ENCODE measurements at places on chromosomes 5 and 9.
A peak's percentile ranks its signal among the peaks of the same experiment; 100 is the strongest.

DNA sequence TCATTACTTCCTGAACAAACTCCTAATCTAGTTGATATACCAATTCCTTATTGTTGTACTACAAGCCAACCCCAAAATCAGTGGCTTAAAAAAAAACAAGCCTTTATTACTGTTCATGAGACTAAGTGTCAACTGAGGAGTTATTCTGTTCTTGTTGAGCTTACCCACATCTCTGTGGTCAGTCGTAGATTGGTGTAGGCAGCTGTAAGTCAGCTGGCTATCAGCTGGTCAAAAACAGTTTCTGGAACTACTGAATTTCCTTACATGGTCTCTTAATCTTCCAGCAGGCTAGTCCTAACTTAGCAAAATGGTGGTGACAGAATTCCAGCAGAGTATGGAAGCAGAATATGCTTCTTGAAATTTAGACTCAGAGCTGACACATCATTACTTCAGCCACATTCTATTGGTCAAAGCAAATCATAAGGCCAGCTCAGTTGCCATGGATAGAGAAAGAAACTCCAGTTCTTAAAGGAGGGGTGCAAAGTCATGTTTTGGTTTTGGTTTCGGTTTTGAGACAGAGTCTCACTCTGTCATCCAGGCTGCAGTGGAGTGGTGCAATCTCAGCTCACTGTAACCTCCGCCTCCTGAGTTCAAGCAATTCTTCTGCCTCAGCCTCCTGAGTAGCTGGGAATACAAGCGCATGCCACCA lies 386.1 kb upstream of the MPDZ start:
- no peak for DNase-seq

DNA sequence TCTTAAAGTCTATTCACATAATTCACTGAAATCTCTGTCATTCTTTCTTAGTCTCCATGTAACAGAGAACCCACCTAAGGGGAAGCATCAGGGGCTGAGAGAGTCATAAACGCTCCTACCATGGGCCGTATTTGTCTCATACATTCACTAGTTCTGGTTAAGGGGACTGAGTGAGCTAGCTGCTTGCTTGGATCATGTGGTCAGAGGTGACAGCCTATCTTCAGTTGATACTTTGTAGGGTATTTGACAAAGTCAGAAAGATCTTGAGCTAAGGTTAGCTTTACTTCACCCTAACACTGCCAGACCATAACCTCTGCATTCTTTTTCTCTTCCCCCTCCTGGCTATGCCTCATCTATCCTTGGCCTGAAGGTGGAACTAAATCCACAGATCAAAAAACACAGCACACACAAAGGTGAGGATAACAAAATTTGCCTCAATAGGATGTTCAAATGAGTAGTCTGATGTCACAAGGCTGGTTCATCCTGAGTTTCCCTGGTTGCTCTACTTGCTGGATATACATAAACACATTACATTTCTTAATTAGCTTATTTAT lies 66.5 kb downstream of the MARCHF3 start:
- no peak for DNase-seq

DNA sequence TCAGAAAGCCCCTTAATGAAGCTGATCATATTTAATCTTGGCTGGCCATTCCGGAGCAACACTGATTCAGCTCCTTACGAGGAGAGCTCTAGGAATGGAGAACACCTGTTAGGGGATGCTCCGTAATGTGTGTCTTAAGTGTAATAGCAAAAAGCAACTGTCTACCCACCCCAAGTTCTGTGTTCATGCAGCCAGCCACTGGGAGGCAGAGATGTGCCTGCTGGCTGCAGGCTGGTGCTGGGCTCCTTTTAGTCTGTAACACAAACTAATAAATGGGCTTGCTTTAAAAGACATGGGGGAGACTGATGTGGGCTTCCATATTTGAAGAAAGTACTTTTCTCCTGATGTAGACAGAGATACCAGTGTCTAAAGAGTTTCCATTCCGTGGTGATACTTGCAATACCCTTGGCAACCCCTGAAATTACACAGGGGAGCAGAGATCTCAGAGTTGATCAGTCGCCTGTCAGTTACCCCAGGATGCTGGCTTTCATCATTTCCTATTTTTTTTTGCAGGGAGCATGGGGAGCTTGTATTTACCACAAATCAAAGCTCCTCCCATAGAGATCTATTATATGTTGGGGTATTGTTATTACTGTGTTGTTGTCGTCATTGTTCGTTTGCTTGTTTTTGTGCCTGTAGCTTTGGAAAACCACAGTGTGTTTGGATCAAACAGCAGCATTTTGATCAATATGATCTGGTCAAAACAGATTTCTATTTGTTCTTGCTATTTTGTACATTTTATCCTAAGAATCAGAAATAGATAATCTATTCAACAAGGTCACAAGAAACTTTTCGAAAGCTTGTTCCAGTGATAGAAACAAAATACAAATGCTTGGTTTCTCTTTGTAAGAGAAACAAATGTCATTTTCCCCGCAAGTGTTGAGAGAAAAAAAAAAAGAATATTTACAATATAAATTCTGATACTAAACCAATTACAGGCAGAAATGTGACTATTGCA lies 65.8 kb downstream of the MTX3 start:
- no peak for DNase-seq

GRCh38 chr5:138920181-138920580 lies 45.0 kb upstream of the LRRTM2 start:
- DNase-seq, result no peak

DNA sequence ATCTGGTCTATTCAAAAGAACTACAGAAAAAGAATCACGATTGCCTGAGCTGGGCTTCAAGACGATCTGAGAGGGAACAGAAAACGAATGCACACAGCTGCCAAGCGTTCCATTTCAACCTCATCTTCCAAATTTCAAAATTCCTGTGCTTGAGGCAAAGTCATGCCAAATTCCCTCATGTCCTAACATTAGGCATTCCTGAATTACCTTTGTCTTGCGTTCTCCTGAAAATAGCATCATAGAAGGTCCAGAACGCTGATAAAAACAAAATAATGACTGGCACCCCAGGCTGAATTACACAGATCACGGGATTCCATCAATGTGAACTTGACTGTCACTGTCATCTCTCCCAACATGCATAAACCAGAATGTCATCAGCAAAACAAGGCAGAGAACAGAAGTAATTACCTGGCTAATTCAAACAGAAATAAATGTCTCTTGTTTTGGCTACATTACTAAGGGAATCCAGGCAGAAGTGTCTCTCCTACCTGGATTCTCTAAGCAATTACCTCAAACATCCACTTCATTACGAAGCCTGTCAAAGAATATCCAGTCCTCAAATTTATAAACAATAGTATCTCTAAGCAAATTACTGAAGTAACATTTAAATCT lies 12.0 kb upstream of the CDH6 start:
- DNase-seq, result no peak

DNA sequence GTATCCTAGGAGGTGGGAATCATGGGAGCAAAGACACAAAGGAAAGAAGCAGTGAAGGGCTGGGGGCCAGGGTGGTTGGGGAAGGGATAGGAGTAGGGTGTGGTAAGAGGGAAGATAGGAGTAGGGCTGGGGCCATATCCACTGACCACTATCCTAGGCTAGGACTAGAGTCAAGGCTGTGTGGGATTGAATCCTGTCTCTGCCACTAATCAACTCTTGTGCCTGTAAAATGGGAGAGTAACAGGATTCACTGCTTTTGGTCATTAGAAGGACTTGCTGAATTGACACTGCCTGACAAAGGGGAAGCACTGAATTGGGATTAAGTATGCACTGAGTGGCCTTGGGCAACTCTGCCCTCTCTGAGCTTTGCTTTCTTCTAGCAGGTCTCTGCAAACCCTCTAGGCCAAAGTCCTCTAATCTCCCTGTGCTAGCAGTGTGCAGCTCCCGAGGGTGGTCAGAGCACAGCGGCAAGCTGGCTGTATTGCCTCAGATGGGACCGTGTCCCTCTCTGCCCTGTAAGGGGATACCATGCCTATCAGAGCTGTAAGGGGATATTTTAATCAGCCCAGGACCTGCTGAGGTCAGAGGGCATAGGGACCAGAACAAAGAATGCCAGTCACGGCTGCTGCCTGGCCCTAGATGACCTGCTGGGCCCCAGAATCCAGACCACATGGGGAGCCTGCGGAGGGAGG lies 12.4 kb upstream of the DAB2IP start:
- no peak for DNase-seq

DNA sequence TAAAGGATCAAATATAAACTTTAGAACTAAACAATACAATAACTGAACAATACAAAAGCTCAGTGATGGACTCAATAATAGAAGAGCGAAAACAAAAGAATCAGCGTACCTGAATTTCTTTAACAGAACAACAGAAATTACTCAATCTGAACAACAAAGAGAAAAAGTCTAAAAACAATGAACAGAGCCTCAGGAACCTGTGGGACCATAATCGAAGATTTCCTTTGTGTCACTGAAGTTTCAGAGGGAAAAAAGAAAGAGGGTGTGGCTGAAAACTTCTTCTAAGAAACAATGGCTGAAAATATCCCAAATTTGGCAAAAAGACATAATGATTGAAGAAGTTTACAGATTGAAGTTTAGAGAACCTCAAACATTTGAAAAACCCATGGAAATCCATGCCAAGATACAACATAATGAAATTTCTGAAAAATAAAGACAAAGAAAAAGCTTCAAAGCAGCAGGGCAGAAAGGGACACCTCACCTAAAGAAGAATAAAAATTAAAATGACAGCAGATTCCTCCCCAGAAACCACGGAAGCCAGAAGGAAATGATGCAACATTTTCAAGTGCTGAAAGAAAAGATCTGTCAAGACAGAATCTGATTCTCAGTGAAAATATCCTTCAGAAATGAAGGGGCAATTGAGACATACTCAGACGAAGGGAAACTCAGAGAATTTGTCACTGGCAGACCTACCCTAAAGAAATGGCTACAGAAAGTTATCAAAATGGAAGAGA lies 288.8 kb downstream of the ARL15 start:
- DNase-seq, result no peak

GRCh38 chr9:22039258-22039657 lies 30.2 kb upstream of the CDKN2B start:
- DNase-seq, result no peak

DNA sequence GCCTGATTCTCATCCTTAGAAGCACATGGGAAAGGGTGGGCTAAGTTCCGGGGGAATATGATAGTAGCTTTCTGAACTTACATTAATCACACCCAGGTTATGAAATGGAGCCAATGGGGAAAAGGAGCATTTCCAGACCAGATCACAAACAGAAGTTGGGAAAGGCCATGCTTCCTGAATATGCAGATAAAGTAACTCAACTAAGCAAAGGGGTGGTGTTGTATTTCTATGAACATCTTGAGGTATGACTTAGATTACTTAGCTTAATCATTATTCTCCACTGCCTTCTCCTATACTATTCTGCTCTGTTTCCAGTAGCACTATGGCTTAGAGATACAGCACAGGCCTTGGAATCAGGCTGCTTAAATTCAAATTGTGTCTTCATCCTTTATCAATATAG lies 10.5 kb downstream of the C5orf46 start:
- DNase-seq, result no peak

- no peak for DNase-seq
Measured at GRCh38 chr9:93826905-93827544, 128.1 kb downstream of the BARX1 start.

GRCh38 chr9:113511856-113512761 lies 48.6 kb downstream of the RGS3 start:
- no peak for DNase-seq

DNA sequence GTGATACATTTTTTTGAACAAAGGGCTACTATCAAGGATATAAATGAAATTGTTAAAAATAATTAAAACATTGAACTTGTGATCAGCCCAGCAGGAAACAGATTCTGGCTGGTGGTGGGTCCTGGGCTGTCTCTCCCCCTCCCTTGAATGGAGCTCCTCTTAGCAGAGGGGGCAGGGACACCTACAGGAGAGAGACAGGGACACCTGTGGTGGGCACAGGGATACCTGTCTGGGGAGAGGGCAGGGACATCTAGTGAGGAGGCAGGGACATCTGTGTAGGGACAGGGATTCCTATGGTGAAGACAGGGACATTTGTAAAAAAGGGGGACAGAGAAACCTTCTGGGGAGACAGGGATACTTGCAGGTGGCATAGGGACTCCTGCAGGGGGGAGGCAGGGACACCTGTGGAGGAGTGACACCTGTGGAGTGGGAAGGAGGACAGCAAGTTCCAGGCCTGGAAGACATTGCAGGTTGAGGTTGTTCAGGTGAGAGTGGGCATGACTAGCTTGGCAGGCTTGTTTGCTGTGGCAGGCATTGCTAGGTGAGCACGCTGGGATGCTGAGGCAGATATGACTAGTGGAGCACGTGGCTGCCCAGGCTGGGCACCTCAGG lies 264.2 kb downstream of the IRX2 start:
- no peak for DNase-seq

GRCh38 chr5:148806520-148806931 lies 19.9 kb upstream of the ADRB2 start:
- DNase-seq, result no peak

- DNase-seq, result peak; percentile 52
Measured at GRCh38 chr9:121954477-121955140, 138.5 kb downstream of the TTLL11 start.

DNA sequence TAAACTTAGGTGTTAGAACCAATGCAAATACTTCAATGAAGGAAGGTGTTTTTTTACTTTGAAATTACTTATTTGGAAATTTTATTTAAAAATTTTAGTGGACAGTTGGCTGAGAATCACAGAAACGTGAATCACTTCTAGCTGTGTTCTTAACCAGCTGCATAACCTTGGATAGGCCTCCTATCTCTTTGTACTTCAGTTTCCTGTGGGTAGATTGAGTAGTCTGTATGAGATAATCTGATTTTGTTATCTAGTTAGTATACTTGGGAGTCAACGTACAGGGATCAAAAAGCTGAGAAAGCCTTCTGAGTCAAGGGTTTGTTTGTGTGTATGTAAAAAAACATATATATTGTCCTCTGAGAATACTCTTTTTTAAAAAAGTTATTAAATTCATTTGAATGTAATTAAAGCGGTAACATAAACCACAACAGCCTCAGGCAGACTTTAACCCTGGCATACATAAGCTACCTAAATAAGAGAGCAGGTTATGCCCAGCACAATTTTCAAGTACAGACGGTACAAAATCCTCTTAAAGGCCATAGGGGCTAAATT lies 38.1 kb upstream of the ZCCHC7 start:
- DNase-seq, result no peak

GRCh38 chr5:114447084-114447773 lies 85.4 kb downstream of the KCNN2 start:
- no peak for DNase-seq

DNA sequence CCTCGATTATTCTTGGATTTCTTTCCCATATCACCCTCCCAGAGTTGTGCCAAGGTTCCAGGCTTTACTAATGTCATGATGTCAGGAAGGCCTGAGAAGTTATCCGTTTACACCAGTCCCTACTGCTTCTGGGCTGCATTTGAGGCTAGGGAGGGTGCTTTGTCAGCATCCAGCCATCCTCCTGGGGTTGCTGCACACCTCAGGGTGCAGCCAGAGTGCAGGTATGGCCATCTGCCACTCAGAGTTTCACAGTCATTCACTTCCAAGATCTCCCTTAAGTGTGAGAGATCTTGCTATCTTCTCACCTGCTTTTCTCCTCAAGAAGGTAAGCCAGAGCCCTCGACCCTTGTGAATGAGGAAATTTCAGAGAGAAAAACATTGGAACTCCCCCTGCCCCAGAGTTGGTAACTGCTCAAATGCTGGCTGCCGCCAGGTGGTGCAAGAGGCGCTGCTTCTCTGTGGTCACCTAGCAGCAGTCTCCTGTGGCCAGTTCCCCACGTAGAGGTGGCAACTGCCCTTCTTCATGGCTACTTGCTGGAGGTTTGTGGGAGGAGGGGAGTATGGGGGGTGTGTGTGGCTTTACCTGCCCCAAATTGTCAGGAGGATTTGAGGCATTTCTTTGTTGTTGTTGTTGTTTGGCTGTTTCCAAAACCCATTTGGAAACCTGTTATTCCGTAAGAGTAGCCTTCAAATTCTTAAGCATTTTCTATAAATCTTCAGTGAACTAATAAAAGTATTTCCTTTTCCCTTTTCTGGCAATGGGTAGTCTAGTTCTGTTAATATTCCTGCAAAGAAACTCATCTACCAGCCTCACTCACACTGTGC lies 259.6 kb upstream of the DMRT1 start:
- DNase-seq, result no peak
